ENCODE measurements at places on chromosomes 12 and 14.

DNA sequence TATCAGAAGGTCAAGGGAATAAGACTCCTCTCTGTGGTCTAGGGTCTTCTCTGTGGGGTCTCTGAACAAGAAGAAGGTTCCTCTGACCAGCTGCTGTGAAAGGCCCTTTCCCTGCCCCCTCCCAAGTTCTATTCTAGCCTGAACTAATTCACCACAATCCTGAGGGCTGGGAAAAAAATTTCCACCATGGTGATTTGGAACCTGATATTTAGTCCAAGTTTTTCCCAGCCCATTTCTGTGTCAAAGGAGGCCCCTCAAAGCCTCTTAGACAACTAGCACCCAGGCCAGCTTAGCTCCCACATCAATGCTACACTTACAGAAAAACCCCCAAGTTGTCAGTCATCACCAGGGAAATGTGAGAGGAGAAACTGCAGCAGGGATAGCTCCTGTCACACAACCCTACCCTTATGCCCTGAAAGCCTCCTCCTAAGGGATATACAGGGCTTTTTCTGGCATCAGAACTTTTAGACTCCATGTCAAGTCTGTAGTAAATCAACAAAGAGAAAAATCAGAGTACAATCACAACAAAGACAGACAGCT lies 4.5 kb downstream of the FMNL3 start:
- no peak for DNase-seq

DNA sequence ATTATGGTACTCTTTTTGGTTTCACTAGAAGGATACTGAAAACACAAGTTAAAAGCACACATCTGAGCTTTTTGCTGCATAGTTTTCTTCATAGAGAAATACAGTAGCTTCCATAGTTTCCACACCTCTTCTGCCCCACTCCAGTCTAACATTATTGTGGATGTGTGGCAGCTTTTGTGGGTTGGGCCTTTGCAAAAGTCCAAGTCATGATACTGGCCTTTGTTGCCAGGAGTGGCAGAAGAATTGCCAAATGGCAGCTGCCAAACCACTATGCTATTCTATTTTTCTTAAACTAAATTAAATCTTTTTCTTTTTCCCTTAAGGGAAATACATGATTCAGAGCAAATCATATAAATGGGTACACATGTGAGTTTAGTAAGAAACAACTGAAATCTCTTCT lies 114.8 kb downstream of the PLEKHA5 start:
- DNase-seq: no peak

GRCh38 chr14:68497011-68497410 lies 295.9 kb downstream of the ZFP36L1 start:
- DNase-seq: no peak

GRCh38 chr14:99274346-99275221 lies 2.6 kb upstream of the BCL11B start:
- DNase-seq: peak; percentile 67

- DNase-seq: no peak
These were observed 26.6 kb downstream of the NUP37 start for GRCh38 chr12:102093319-102093718.

DNA sequence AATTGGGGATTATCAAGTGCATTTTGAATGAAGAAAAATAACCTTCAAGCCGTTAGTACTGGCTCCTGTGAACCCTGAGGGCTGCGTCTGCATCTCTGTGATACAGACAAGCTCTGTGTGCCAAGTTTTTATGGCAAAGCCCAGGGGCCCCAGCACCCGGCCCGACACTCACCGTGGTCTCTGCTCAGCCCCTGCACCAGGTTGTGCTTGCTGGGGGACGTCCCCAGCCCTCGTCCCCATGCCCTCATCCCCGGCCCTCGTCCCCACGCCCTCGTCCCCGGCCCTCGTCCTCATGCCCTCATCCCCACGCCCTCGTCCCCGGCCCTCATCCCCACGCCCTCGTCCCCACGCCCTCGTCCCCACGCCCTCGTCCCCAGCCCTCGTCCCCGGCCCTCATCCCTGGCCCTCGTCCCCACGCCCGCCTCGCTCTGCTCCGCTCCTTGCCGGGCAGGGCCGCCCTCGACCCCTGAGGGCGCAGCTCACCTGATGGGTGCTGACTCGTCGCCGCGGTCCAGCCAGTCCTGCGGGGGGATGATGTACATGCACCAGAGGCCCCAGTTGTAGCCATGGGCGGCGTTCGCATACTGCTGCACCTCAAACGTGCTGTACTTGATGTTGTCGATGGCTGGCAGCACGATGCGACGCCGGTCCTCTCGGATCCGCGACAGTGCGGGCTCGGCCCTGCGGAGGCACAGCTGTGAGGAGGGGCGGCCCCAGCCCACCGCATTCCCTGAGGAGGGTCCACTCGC lies 72.0 kb downstream of the GALNT9 start:
- DNase-seq: no peak

DNA sequence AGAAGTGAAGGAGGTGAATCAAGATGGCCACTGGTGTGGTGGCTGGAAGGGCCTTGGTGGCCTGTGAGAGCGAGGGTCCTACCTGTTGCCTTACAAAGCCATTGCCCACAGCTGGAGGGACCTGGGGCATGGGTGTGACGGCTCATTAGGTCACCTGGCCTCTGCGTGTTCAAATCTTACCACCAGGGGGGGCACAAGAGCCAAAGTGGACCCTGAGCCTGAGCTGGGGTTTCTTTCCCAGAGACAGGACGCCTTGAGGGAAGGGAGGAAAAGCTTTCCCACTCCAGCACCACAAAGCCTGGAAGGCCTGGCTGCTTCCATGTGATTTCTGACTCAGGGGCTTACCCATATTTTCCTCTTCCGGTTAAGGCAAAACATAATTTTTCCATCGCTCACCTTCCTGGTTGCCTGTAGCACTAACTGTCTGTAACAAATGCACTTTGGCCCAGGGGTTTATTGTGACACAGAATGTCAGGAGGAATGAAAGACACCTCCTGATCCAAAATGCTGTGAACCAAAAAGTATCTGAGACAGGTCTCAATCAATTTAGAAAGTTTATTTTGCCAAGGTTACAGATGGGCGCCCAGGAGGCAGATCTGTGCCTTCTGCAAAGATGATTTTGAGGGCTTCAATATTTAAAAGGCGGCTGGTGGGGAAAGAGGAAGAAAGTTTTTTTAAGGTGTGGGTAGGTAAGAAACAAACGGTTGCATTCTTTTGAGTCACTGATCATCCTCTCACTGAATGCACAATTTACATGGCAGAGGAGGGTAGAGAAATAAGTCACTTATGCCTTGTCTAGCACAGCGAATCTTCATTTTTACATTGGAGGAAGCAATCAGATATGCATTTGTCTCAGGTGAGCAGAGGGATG lies 4.3 kb upstream of the CD9 start:
- peak; percentile 92 for DNase-seq

All from GM13977 (cell line).